ENCODE measurements at places on chromosomes 5 and 9.

DNA sequence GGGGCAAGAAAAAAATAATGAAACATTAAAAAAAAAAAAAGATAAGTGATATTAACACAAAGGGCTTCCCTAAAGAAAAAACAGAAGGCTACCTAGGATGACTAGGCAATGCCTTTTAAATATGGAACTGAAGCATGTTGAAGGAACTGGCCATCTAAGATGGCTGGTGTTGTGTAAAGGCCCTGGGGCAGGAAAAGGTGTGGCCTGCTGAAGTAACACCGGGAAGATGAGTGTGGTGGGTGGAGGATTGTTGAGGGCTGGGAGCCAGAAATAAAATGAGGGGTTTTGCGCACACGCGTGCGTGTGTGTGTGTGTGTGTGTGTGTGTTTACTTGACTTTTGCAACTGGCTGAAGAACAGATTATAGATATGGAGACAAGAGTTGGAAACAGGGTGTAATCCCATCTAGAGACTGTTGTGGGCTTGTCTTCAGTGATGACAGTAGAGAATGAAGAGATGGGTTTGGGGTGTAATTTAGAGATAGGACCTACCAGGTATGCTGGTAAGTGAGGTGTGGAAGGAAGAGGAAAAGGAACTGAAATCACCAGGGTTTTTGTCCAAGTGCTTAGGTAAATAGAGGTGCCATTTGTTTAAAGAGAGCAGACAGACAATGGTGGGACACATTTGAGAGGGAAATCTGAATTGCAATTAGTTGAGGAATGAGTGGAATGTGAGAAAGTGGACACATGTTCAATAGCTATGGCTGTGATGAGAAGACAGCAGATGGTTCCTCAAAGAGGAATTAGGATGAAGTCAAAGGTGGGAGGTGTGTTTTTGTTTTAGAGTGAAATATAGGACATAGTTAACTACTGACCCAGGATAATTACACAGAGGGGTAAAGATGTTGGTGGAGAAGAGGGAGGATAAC, 33.9 kb downstream of the RAD23B start:
- DNase-seq, result no peak

DNA sequence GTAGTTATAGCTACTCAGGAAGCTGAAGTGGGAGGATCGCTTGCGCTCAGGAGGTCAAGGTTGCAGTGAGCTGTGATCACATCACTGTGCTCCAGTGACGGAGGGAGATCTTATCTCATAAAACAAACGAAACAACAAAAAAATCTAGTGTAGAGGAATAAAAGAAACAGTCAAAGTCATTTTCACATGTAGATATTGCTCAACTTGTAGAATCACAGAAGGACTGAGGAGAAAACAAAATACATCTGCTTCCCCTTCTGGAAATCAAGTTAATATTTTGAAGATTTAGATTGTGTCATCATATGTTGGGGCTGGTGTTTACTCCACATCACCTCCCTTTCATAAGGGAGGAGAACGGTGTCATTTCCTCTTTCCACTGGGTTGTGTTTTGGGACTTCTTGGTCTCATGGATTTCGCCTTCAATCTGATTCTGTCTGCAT, 8.2 kb upstream of the SLC46A2 start:
- DNase-seq, result no peak

GRCh38 chr5:178766936-178767912, 36.8 kb upstream of the ZNF354A start:
- DNase-seq, result no peak

DNA sequence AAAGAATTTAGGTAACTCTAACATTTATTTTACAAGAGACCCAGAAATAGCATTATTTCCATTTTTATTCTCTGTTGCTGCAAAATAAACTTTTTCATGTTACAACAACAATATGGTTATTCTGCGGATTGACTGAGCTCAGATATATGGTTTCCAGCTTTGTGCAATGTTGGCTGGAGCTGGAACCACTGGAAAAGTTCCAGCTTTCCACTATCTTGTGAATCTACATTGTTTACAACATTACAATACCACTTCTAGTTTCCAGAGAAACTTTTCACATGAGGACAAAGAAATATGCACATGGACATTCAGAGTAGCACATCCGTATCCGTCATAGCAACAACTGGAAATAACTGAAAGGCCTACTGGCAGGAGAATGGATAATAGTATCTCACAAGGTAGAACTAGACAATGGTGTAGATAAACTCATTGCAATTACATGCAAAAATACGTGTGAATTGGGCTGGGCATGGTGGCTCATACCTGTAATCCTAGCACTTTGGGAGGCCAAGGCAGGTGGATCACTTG, 436.1 kb upstream of the ADAMTS16 start:
- no peak for DNase-seq

GRCh38 chr5:32283061-32283460, 29.7 kb downstream of the MTMR12 start:
- no peak for DNase-seq

DNA sequence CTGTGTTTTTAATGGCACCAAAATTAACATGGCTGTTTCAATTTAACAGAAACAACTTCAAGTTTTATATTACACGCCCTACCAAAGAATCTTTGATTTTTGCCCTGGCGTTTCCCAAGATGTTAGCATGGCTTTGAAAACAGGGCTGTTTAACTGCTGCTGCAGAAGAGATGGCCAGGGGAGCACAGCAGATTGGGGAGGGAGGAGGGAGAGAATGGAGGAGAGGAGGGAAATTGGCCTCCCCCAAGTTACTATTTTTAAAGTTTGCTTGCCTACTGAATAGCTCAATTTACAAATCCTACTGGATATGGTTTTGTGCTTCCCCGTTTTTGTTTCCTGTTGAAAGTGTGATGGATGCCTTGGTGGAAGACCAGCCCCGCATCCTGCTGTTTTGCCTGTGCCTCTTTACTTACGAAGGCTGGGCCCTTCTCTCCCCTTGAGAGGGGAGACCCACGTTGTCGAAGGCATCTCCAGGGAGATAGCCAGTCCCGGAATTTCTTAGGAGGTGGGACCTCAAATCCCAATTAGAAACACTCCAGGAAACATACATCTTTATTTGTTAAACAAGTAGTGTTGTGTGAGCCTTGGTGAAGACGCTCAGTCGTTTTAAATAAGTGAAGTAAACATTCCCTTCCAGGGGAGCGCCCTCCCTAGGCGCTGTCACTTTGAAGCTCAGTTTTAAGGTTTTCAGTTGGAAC, 98.6 kb downstream of the AOPEP start:
- DNase-seq, result no peak

DNA sequence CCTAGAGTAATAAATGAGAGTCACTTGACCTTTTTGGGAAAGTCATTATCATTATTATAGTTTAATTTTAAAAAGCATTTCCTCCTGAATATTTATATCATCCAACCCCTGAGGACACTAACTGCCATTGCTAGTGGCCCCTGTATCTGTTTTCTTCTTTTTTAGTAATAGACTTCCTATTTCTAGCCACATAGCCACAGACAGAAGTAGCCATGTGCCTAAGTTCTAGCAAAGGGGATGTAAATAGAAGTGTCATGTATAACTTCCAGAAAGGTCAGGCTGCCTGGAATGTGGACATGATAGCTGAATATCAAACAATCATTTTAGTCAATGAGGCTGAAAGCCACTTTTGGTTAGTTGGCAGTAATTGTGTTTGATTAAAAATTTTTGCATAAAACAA, 37.5 kb upstream of the IQGAP2 start:
- no peak for DNase-seq

DNA sequence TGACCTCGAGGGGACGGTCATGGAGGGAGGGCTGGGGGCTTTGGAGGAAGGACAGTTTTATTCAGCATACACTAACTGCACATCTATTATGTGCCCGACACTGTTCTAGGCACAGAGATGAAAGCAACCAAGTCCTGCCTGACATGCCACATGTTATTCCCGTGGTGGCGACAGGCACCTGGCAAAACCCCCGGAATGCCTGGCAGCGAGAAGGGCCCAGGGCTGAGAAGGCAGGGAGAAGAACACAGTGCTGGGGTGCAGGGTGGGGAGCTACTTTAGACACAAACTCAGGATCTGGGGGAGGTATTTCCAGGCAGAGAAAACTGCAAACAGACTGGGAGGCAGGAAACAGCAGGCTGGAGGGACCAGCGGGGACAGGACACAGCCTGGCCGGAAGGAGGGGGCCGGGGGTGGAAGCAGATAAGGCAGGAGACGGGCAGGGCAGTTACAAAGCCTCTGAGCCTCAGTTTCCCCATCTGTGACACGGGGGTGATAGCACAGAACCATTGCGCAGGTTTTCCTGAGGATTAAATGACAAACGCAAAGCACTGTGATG, 77.7 kb downstream of the STK10 start:
- DNase-seq, result no peak

DNA sequence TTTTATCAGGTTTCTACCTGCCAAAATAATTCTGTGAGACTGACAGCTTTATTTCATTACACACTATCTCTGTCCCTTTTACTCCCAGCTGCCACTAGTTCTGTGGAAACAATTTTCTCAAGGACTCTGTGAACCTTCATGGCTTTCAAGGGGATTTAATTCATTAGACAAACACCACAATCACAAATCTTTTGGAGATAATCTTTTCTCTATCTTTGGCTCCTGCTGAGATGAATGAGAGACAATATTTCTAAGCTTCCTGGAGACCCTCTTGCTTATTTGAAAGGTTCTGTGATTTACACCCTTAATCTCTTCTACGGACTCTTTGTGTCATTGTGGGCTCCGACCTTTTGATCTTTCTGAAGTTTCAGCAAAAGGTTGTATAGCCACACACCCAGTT, 222.6 kb downstream of the PRDM9 start:
- DNase-seq, result no peak

- no peak for DNase-seq
Observed at GRCh38 chr5:7395947-7396712, at the start of gene ADCY2. TSS of gene ADCY2 (plus strand) at chr5:7396138. CDS start at chr5:7396297, 159 bp downstream.

Data from activated naive CD4-positive, alpha-beta T cell treated with anti-CD3 and anti-CD28 coated beads, Interleukin-2, amount 50 U/mL, for 16 hours (primary cell).